Activated CD4-positive, alpha-beta T cell treated with anti-CD3 and anti-CD28 coated beads for 48 hours (primary cell): ENCODE measurements at places on chromosomes 7 and 10.

DNA sequence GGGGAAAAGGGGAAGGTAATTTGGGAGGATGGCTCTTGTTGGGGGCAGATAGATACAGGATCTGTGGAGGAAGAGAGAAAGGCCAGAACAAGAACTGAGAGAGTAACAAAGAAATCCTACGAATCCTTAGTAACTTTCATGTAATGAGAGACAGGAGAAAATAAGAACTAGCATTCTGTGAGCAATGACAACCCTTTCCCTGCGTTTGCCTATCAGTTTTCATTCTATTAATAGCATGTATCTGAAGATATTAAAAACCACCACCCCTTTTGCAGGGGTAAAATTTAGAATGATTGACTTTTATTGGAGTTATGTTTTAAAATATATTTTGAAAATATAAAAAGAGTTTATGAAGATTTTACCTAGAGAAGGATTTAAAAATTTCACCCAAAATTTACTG lies 132.8 kb downstream of the ZEB1 start:
- DNase-seq, result no peak

DNA sequence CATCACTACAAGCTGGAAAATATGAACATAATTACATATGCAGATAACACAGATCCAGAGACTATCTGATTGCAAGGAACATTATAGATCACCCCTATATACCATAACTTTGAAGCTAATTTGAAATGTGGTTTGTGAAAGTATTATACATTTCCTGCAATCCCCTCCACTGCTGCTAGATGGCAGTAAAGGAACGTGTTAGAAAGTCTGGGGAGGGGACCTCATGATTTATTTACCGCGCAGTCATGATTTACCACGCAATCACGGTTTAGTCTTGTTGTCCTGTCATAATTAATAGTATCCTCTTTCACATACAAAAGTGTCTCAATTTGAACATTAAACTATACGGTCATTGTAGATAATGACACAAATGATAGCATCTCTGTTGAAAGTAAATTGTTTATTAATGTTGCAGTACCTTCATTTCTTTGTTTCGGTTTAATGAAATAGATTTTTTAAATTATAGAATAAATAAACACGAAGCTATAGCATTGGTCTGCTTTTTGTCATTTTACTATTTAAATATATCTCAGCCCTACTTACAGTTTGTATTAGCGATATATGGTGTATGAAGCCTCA lies 145.3 kb upstream of the PRSS1 start:
- peak; percentile 67 for DNase-seq

DNA sequence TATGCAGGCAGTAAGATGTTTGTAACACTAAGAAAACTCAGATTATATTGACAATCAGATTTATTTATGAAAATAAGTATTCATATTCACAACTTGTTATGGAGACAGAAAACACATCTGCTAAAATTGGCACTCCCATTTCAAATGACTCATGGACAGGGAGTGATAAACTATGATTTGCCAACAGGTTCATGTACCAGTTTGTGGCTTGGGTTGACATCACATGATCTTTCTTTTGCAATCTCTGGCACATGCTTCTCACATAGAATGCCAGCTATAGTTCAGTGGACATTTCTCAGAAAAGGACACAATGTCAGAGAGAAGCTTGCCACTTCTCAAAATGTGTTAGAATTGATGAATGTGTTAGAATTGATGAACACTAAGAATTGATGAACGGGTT lies 663.2 kb upstream of the ANKRD30A start:
- DNase-seq, result no peak

DNA sequence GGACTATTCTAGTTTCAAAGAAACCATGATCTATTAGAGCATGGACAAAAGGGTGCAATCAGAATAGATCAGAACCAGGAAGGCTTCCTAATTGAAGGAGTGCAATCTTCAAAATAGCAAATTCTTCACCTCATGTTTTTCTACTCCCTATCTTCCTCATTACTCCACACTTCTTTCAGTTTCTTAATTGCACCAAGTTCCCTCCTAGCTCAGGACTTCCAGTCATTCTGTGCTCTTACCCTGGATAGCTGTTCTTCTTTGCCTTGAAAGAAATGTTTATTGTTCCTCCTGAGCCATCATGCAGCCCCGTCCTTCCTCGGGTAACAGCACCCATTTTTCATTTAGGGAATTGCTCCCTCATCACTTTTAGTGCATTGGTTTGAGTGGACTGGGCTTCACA lies 23.1 kb downstream of the TRPV5 start:
- no peak for DNase-seq

GRCh38 chr10:119501690-119502089 lies 40.8 kb downstream of the RGS10 start:
- DNase-seq, result peak; percentile 33

DNA sequence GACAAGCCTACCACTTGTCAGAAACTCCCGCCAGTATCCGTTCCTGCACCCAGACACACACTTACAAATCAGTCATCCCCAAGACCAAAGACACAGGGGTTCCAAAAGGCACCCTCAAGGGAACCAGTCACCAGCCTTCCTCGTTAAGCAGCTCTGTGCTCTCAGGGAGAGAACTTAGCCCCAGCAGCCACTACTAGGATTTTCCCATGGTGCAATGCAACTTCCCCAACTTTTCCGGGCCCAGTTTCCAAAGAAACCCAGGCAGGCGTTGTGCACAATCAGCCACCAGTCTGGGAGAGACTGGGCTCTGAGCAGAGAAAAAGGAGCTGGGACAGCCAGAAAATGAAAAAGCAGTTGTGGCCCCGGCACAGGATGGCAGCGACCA lies 1.2 kb downstream of the DLG5 start:
- no peak for DNase-seq

GRCh38 chr7:111049971-111050680 lies 40.8 kb upstream of the LRRN3 start:
- DNase-seq, result no peak

DNA sequence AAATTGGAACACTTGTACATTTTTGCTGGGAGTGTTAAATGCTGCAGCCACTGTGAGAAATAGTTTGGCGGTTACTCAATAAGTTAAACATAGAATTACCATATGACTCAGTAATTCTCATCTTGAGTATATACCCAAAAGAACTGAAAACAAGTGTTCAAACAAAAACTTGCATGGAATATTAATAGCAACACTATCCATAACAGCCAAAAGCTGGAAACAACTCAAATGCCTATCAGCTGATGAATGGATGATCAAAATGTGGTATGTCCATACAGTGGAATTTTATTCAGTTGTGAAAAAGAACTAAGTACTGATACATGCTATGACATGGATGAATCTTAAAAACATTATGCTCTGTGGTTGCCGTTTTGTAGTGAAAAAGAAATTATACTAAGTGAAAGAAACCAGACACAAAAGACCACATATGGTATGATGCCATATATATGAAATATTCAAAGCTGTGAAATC lies 63.0 kb upstream of the SP4 start:
- DNase-seq, result no peak

GRCh38 chr10:113978802-113979201 lies 64.9 kb upstream of the ADRB1 start:
- no peak for DNase-seq

- DNase-seq, result peak; percentile 57
Observed at GRCh38 chr10:43395571-43396060, 13.4 kb downstream of the HNRNPF start.

- no peak for DNase-seq
Observed at GRCh38 chr7:48466713-48467112, 295.5 kb downstream of the ABCA13 start.

DNA sequence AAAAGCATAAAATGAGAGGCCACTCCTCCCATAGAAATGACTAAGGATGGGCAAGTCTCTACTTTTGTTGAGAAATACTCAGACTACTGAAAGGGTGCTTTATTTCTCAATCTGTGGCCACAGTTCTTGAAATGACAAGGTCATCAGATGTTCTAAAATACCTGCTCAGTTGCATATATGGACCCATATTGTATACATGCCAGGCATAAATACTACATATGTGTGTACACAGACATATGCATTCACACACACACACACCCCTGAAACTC lies 691.5 kb upstream of the SORCS1 start:
- DNase-seq, result no peak

GRCh38 chr7:45658716-45659495 lies 84.7 kb downstream of the ADCY1 start:
- no peak for DNase-seq

DNA sequence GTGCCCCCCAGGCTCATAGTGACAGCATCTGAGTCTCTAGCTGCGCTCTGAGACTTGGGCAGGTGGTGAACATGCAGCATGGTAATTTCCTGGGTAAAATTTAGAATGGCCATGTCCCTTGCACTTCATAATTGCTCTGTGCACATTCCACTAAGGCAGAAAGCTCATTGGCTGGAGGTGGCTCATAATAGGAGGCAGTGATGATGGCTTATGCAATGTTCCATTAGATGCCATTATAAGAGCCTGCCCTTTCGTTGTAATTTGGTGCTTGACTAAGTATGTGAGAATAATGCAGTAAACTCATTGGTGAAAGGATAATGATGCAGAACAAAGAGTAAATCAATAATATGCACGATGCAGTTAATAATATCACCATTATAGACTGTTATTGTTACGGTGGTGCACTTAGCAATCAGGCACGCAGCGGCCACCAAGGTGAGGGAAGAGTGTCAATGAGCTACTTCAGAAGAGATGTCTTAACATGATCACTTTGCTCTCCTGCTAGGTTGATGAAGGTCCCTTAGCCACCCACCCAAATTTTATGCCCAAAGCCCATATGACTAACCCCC lies 545.9 kb downstream of the KCNMA1 start:
- DNase-seq, result no peak

GRCh38 chr10:4267086-4267773 lies 482.2 kb upstream of the KLF6 start:
- DNase-seq, result no peak

GRCh38 chr7:95556777-95557176 lies 39.5 kb downstream of the PDK4 start:
- no peak for DNase-seq

GRCh38 chr10:35445150-35445884 lies 109.0 kb downstream of the CCNY start:
- no peak for DNase-seq

DNA sequence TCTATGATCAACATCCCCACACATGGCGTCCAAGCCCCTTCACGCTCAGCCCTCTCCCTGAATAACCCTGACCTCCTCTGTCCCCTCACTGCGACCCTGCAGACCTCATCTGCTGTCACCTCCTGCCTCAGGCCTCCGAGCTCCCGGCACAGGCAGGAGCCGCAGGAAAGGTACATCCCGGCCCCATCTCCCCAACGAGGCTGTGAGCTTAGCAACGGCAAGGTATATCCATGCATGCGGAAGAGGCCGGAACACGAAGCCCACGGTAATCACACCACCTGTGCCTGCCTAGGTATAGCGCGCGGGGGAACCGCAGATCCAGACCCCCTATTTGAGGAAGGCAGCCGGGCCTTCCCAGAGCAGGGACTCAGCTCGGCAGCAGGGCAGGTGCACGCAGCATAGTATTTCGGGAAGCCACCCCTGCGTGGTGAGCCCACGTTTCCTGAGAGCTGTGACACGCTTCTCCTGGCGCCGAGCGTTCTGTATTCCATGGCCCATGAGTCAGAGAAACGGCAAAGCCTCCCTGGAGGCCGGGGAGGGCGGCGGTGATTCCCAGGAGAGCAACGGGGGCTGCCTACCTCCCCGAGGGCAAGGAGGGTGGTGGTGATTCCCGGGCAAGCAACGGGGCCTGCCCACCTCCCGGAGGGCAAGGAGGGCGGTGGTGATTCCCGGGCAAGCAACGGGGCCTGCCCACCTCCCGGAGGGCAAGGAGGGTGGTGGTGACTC lies 50.1 kb upstream of the DNAAF5 start:
- DNase-seq, result no peak

GRCh38 chr7:140403878-140404564 lies at the start of gene RAB19:
Gene RAB19, plus strand, starts transcription at chr7:140404058. Its CDS starts 3,589 bp downstream, at chr7:140407647.
- peak; percentile 53 for DNase-seq

DNA sequence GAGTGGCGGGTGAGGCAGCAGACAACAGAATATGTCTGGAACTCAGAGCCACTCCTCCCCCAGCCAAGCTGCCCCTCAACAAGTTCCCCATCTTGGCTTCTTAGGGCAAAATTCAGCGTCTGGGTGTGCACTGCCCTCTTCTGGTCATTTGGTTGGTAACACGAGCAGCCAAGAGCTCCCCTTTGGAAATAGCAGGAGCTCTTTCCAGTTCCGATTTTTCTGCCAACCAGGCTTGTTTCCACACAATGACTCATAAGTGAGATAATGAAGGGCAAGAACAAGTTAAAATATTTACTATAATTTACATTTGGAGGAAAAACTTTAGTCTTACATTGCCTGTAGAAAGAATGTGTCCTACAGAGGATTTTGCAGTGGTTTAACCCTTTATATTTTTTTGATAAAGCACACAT lies 70.5 kb downstream of the ADCYAP1R1 start:
- DNase-seq, result peak; percentile 60

- no peak for DNase-seq
Observed at GRCh38 chr10:17808971-17809841, at the start of gene MRC1. Gene MRC1, plus strand, starts transcription at chr10:17809348. Its CDS starts 118 bp downstream, at chr10:17809466.

DNA sequence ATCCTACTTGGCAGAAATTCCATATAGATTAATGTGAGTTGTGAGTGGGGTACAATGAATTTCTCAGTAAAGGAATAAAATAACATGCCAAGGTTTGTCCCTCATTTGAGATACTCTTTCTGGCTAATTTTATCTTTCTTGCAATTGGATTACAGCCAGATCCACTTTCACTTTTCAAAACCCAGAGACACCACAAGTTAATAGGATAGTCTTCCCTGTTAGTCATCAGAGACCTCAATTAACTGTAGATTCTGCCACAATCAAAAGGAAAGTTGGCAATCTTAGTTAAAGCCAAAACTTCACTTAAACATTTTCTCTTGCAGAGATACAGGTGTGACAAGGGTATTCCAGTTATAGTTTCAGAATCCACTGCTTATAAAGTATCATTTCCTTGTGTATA lies 91.4 kb upstream of the PHYHIPL start:
- DNase-seq, result no peak

DNA sequence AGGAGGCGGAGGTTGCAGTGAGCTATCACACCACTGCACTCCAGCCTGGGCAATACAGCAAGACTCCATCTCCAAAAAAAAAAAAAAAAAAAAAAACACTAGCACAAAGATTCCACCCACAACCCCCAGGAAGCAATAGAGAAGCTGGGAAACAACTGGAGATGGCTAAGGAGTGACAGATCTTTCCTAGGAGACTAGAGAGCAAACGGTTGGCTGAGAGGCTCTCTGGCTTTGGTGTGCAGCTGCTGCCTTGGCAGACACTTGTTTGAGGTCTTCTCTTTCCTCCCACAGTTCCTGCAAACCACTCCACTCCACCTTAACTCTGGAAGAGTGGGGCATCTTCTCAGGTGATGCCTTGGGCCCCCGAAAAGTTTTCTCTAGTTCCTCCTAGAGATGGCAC lies 78.5 kb upstream of the LANCL2 start:
- DNase-seq, result no peak
